Activated naive CD4-positive, alpha-beta T cell treated with anti-CD3 and anti-CD28 coated beads, Interleukin-2, amount 10 ng/mL, durations not matched to agents 7 days and 5 days (primary cell): ENCODE measurements at places on chromosomes 12 and 14.

- no peak for DNase-seq
Measured at GRCh38 chr14:75295061-75295461, 16.4 kb downstream of the FOS start.

- no peak for DNase-seq
Measured at GRCh38 chr12:25972783-25973182, 14.3 kb downstream of the RASSF8 start.

DNA sequence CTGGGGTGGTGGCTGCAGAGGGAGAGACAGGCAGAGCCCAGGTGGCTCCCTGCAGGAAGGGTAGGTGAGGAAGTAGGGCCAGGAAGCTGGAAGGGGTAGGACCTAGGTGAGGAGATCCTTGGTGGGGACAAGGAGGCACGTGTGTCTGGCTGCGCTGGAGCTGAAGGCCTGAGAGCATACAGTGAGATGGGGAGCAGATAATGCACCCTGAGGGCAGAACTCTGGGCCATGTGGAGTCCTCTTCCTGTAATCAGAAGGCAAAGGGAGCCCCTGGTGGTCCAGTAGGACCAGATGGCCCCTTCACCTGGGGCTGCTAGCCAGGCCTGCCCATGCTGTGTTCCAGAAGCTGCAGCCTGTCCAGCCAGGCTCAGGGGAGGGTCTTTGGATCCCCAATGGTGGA, 15.3 kb upstream of the KRT80 start:
- DNase-seq = no peak

DNA sequence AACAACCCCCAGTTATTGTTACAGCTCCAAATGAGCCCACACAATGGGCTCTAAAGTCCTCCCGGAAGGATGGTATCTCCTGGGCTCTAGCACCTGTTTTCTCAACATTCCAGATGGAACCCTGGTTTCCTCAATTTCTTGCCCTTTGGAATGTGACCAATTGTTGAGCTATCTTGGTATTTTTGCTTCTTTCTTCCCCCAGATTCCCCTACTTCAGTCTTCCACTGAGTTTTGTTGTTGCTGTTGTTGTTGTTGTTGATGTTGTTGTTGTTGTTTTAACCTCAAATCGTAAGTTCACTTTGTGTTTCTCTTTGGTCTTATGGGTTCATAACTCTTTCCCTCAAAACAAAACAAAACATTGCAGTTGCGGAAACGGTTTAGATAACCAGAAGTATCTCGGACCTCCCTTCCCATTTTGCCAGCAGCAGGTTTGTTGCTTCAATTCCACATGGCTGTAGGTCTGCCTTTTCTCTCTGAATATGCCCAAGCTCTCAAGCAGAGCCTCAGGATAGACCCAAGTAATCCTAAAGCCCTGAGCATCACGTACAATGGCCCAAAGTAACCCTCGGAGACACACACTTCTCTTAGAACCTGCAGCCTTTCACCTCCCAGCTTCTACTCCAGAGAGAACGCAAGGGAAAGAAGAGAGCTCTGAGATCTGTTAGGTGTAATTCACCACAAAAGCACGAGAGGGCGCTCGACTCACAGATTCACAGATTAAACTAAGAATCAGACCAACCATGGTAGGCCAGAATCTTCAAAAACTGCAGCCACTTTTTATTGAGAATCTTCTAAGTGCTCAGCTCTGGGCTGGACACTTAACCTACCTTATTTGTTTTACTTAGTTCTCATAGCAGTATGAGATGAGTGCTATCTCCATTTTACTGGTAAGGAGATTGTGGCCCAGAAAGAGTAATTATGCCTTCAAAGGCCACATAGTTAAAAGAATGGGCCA, 1.0 kb upstream of the DDX23 start:
- peak; percentile 94 for DNase-seq

GRCh38 chr14:53925201-53925766, 31.3 kb downstream of the BMP4 start:
- no peak for DNase-seq

DNA sequence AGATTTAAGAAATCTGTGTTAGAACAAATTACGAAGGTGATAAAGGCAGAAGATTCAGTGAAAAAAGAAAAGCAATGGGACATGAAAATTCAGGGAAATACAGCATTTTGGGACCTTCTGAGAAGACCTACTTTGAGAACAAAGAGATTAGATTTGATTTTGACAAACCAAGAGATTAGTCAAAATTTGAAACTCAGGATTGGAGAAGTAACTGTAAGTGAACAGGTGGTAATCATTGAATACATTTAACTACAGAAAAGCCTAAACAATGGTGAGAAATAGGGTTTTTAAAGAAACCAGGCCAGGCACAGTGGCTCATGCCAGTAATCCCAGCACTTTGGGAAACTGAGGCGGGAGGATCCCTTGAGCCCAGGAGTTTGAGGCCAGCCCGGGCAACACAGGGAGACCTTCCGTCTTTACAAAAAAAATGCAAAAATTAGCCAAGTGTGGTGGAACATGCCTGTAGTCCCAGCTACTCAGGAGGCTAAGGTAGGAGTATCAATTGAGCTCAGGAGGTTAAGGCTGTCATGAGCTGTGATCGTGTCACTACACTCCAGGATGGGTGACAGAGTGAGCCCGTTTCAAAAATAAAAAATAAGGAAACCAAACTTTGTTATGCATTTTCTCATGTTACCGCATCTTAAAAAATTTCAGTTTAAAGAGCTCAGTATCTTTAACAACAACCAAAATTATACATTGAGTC, 8.9 kb upstream of the SAV1 start:
- no peak for DNase-seq

DNA sequence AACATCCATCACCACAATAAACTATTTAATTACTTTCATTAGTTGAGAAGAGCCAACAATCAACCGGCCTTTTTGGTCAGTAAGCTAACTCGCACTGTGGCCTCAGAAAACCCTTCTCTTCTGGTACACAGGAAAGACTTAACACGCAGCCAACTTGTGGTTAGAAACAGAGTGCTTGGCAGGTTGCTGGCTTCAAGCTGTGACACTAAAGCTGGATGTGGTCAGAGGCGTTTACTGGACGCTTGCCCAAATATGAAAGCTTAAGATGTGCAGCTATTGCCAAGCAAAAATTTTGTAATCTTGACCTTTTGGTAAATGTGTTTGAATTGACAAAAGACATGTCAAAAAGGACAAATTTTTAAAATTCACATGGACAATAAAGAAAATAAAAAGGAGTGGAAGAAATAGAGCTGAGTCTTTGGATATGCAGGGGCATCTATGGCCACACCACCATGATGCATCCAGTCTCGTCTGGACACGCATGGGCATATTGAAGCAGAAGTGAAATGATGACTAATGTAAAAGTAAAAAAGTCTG, 2.6 kb upstream of the KLRK1 start:
- no peak for DNase-seq

GRCh38 chr12:104863296-104863948, 94.7 kb downstream of the SLC41A2 start:
- DNase-seq = no peak

GRCh38 chr12:94643606-94644005, 6.8 kb downstream of the TMCC3 start:
- DNase-seq = no peak

- no peak for DNase-seq
Measured at GRCh38 chr12:14290951-14291350, 74.5 kb upstream of the ATF7IP start.

- no peak for DNase-seq
Measured at GRCh38 chr12:11685316-11685715, 35.8 kb downstream of the ETV6 start.

DNA sequence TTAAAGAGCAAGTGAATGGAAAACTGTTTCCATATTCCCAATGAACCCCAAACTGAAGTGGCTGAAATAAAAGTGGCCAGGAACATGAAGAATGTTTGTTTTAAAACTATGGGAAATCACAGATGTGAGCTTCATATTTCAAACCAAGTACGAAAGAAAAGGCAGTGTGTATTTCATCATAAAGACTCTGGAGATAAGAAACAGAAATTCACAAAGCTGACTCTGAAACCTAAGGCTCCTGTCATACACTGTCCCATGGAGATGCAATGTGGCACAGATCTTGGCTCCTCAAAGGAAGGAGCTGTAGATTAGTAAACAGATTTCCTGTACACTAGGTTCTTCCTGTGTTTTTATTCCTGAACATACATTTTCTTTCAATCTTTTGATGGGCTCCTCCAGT, 304.4 kb downstream of the MED13L start:
- DNase-seq = no peak

GRCh38 chr14:29217813-29218450, 451.3 kb downstream of the FOXG1 start:
- DNase-seq = no peak

- no peak for DNase-seq
Measured at GRCh38 chr14:23444314-23444713, 8.9 kb upstream of the MYH7 start.

GRCh38 chr12:52496590-52497071, 3.6 kb upstream of the KRT6A start:
- DNase-seq = no peak

- DNase-seq = no peak
Measured at GRCh38 chr12:65728848-65729793, 95.2 kb upstream of the HMGA2 start.

- no peak for DNase-seq
Measured at GRCh38 chr12:65659681-65660080, 164.6 kb upstream of the HMGA2 start.

- DNase-seq = peak; percentile 22
Measured at GRCh38 chr14:58138031-58138713, 13.8 kb downstream of the ARMH4 start.

DNA sequence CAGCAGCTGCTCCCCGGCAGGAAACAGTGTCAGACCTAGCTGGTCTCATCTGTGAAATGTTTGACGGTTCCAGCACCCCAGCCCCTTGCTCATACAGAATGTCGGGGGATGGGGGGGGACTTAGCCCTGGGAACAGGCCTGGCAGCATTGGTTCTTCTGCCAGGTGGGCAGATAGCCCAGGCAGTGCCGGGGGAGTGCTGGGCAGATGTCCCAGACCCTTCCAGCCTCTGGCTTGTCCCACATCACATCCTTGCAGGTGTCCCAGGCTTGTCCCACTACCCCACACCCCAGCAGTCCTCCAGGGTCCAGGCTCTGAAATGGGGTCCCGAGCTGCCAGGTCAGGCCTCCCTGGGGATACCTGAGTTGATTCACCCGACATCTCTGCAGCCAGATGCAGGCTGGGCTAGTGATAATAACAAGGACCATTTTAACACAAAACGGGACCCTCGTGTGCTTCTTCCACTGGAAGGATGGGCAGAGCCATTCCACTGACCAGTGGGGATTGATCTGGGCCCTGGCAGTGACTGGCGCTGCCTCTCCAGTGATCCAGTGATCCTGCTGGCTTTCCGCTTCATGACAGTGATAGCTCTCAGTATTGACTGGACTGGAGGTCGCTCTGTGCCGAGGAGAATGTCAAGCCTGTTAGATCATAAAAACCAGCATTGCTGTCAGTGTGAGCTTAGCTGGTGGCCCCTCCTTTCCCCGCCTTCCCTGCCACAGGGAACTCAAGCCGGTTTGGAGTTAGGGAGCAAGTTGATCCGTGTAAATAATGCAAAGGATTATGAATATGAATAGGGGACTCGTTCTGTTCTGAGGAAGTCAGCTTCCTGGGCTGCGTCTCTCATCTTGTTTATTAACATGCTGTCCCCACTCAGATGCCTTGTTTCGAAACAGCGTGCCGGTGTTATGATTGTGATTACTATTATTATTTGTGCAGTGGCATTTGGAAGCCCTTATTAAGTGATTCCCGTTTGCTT, 180.6 kb downstream of the AACS start:
- no peak for DNase-seq
